ENCODE measurements at places on chromosomes 5 and 9.

GRCh38 chr5:53029608-53030007, 40.5 kb downstream of the ITGA2 start:
- no peak for DNase-seq

GRCh38 chr5:107320846-107321245, 349.9 kb downstream of the EFNA5 start:
- no peak for DNase-seq

DNA sequence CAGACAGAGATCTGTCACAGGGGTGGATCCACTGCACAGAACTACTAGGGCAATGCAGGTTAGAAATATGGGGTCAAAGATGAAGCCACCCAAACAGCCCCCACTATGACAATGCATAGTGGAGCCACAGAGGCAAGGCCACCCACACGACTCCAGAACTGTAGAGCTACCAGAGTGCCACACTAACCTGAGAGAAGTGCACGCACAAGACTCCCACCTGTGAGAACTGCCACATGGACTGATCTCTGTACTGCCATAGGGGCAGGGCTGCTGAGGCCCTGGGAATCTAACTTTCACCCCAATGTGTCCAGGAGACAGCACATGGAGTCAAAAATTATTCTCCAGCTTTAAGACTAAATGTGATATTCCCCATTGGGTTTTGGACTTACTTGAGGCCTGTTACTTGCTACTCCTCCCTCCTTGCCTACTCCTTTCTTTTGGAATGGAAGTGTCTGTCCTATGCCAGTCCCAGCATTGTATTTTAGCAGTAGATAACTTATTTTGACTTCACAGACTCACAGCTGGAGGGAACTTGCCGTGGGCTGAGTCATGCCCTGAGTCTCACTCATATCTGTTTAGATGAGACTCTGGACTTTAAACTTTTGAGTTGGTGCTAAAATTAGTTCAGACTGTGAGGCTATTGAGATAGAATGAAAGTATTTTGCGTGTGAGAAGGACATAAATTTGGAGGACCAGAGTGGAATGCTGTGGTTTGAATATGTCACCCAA, 853.3 kb downstream of the MAT2B start:
- DNase-seq = no peak

GRCh38 chr5:128303593-128303992, 220.0 kb downstream of the SLC12A2 start:
- no peak for DNase-seq

DNA sequence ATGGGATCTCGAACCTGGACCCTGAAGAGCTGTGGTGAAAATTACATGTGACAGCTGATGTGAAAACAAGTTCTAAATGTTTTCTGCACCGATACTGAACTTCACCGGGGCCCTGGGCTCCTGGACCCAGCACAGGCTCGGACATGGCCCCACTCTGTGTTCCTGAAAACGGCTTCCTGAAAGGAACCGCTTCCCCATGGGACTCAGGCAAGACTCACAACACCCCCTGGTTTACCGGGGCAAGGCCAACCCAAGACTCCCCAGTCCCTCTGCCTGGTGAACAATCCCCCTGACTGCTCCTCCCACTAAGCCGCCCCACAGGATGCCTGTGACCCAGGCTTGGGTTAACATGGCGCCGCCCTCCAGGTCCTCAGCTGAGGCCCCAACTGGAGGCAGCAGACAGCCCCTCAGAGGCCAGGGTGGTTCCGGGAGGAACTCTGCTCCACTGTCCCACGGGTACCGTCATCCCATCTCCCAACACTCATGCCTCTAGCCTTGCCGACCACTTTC, 124.5 kb upstream of the FOXD4L5 start:
- no peak for DNase-seq

- no peak for DNase-seq
These were observed 200.4 kb downstream of the FBXL7 start for GRCh38 chr5:15700373-15700772.

- DNase-seq = no peak
These were observed 213.4 kb downstream of the HSPA4 start for GRCh38 chr5:133265257-133265656.

DNA sequence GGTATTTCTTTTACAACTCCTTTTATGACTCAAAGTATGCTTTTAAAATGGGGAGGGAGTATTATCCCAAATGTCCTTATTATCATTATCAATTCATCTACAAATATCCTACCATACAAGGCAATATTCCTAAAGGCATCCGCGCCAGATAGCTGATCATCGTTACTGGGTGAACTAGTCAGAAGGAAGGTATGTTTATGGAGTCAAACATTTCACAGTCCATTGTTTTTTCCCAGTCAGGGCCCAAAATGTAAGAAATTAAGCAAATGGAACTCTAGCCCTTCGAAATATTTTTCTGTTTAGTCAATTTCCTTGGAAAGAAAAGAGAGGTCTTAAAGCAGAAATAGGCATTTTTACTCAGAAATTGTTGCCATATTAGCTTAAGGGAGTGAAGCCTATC, 188.5 kb upstream of the CCNG1 start:
- no peak for DNase-seq

DNA sequence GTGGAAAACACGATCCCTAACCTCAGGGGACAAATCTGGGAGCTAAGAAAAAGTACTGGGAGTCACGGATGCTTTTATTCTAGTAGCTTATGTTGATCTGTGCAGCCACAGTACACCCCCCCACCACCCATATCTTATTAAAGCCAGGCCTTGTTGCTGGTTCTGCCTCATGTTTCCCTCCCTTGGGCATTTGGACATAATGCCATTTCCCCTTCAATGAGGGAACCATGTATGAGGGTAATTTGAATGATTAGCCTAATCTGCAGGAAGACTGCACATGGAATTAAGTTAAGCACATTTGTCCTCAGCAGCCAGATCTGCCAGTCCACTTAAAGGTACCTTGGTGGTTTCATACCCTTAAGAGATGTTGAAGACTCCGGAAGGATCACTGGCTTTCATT, 102.0 kb downstream of the ARHGAP26 start:
- no peak for DNase-seq

GRCh38 chr9:764105-764524, 77.4 kb upstream of the DMRT1 start:
- DNase-seq = peak; percentile 17

- no peak for DNase-seq
These were observed 6.3 kb upstream of the KCNIP1 start for GRCh38 chr5:170497311-170498038.

DNA sequence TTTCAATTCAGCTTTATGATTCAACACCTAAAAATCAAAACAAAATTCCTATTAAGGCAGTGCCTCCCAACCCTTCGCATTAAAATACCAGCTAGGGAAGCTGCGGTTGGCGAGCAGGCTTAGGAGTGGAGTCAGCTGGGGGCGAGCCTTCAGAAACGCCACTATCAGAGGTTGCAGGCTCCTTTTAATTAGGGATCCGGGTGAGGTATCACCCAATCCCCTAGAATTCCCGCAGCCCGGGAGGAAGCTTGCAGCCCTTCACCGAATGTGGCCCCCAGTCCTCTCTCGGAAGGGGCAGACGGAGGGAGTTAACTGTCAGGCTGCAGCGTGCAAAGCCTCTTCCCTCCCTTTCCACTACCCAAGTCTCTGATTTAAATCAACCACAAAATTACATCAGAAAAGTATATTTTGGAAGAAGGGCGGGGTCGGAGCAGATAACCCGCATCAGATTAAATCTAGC, 1.7 kb downstream of the STC2 start:
- DNase-seq = no peak

- no peak for DNase-seq
These were observed 32.3 kb upstream of the TMEM171 start for GRCh38 chr5:73088026-73088425.

GRCh38 chr9:127838375-127839078, 15.9 kb downstream of the ENG start:
- DNase-seq = no peak

- no peak for DNase-seq
These were observed 19.1 kb downstream of the PHF2 start for GRCh38 chr9:93595461-93595860.

DNA sequence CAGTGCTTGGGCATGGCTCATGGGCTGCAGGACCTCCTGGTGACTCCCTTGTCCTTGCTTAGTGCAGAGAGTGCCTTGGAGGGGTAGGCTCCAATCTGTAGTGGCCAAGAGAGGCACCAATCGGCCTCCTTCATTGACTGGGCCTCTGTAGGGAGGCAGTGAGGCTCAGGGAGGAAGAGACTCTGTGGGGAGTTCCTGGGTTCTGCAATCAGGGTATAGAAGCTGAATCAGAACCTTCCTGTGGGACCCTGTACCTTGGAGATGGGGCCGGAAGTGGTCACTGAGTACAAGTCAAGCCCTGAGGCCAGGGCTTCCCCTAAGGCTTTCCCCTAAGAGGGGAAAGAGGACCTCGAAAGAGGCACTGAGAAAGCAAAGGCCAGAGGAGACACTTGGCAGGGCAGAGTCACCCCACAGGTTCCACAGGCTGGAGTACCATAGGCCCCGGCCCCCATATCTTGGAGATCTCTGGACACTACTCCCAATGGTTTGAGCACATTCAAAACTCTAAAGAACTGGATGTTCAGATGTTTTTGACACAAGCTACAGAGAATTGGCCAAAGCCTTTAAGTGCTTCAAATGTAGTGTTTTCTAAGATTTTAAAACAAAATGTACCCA, 190.5 kb downstream of the HSPA4 start:
- no peak for DNase-seq

DNA sequence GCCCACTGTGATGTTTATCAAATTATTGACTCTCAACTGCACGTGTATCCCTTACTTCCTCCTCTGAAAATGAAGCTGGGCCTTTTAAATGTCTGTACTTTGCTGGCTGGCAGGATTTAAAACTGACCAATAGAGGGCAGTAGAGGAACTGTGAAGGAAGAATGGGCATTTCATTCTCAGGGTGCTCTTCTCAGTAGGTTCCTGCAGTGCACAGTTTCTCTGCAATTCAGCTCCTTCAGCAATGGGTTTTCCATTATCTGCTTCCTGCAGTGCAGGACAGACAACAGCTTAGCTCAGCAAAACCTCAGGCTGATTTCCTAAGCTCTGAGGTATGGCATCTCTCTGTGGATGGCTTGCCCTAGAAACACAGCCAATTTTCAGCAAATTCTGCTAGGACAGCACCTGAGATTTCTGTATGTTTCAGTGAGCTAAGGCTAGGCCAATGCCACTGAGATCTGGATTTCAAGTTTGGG, 298.4 kb upstream of the PRDM9 start:
- DNase-seq = no peak

- DNase-seq = no peak
These were observed 6.6 kb upstream of the CCDC187 start for GRCh38 chr9:136310273-136311030.

- DNase-seq = no peak
These were observed 14.1 kb downstream of the ROR2 start for GRCh38 chr9:91935805-91936514.

DNA sequence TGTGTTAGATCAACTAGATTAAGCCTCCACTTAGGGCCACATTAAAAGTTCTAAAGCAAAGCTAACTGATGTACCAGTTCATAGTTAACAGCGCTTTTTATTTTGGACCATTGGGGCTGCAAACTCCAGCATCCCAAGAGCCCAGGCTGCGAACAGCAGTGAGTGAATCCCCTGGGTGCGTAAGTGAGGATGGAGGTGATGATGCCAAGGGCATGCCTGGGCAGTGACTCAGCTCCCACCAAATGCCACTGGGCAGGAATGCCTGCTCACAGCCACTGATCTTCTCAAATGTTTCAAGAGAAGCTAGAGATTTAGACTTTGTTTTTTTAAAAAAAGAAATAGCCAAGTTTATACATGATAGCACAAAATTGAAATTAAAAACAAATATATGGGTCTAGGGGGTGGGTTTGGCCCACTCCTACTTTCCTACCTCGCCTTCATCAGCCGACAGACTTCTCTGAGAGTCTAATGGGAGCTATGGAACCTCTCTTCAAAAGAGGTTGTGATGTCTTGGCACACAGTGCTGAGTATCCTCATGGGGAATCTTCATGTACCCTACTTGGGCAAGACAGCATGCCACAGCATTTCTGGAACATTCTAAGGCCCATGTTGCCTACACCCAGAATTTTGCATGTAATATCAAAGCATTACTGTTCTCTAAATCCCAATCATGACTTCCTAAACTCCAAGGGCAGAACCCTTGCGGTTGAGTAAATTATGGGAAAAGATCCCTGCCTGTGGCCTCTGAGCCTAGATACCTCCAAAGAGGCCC, 398.1 kb downstream of the EBF1 start:
- no peak for DNase-seq

GRCh38 chr9:36893184-36893583, 140.9 kb downstream of the PAX5 start:
- DNase-seq = no peak

DNA sequence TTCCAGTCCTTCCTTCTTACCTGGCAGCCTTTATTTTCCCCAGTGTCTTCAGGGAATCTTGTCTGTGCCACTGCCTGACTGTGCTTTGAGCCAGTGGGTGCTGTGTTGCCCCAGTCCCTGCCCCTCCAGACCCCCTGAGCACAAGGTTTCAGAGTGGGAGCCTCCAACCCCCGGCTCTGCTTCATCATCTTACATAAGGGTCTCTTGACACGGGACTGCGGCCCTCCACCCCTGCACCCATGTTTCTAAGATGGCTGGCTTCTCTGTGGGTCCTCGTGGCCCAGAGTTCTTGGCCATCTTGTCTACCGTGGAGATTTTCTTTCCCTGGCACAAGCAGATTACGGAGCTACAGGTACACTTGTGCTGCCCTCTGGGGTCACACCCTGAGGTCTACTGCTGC, 194.1 kb downstream of the CACNA1B start:
- DNase-seq = no peak

- no peak for DNase-seq
These were observed 12.7 kb downstream of the CSF2 start for GRCh38 chr5:132086277-132086794.

- DNase-seq = no peak
These were observed 9.2 kb upstream of the CFAP95 start for GRCh38 chr9:69811351-69811868.

GRCh38 chr9:85943757-85944430, 2.9 kb downstream of the NAA35 start:
- DNase-seq = no peak

GRCh38 chr5:171629628-171630349, 155.8 kb upstream of the SMIM23 start:
- no peak for DNase-seq

- no peak for DNase-seq
These were observed 414.8 kb upstream of the NMUR2 start for GRCh38 chr5:152819891-152820290.

GRCh38 chr9:136693490-136694162, 6.4 kb upstream of the AGPAT2 start:
- DNase-seq = peak; percentile 11

DNA sequence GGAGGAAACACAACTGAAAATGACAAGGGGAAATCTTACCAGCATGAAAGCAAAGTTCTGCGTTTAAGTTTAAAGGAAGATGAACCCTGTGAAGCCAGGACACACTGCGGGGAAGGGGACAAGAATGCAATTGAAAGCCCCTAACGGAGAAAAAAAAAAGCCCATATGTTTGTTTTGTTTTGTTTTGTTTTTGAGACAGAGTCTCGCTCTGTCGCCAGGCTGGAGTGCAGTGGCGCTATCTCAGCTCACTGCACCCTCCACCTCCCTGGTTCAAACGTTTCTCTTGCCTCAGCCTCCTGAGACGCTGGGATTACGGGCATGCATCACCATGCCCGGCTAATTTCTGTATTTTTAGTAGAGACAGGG, 2.9 kb downstream of the STK10 start:
- no peak for DNase-seq
